RPMI7951 (cell line): ENCODE measurements at places on chromosomes 5 and 9. TPM values are rescaled to one million over a fixed set of nuclear protein-coding genes. Genes with fewer than 3 reads are reported as not detected.

DNA sequence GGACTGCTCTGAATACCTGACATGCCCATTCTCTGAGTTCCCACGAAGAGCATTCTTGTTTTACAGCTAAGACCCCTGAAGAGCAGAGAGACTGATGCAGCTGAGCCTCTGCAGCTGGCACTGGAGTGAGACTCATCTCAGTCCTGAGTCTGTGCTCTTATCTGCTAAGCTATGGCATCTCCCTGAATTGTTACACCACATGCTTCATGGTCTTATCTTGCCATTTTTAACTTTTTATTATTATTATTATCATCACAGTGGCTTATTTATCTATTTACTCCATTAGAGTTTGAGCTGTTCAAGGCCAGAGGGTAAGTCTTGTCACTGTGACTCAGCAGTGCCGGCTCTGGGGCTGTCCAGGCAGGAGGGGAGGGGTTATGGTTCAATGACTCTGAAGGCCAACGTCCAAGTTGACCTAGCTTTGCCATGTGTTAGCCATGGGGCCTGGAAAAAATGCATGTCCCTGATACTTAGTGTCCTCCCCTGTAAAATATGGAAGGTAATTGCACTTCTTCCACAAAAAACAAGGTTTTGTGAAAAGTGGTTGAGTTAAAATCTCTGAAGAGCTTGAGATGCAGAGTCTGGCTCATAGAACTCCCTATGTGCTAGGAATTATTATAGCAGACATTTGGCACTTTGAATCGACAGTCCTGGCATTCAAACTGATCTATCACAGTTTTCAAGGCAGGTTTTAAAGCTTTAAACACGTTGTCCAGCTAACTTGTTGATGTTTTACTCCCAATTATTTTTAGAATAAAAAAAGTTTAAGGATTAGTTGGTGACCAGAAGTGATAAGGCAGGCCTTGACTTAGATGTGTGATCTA lies 94.6 kb downstream of the ALDH1A1 start:
- peak; percentile 50 for DNase-seq

DNA sequence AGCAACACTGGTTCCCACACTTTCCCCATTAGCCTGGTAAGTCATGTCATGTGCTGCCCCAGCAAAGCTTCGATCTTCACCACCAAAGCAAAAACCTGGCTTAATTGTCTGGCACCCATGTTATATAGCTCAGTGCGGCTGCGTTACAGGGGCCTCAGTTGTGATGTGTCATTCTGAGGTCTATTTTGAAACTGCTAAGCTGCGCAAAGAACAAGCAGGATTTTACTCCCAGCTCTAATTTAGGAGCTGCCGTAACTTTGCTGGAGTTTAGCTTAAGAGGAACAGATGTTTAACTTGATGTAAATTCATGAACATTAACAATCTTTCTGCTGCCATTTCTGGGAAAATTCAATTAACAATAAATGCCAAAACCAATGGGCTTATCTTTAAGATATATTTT lies 274.1 kb downstream of the HSPA4 start:
- DNase-seq: no peak

RETREG1 gene
- 2.8 TPM in 2 replicates for total RNA-seq

GRCh38 chr9:97473717-97474116 lies 27.7 kb upstream of the TMOD1 start:
- peak; percentile 9 for DNase-seq

MYMK gene
- total RNA-seq: not detected in 2 replicates

GRCh38 chr5:98069876-98070512 lies 703.5 kb upstream of the RGMB start:
- peak; percentile 33 for DNase-seq

PCDHA7 gene
- 0.88 and 1.1 TPM in 2 replicates for total RNA-seq

- DNase-seq: no peak
Measured at GRCh38 chr5:157547941-157548512, 27.5 kb downstream of the ADAM19 start.

DNA sequence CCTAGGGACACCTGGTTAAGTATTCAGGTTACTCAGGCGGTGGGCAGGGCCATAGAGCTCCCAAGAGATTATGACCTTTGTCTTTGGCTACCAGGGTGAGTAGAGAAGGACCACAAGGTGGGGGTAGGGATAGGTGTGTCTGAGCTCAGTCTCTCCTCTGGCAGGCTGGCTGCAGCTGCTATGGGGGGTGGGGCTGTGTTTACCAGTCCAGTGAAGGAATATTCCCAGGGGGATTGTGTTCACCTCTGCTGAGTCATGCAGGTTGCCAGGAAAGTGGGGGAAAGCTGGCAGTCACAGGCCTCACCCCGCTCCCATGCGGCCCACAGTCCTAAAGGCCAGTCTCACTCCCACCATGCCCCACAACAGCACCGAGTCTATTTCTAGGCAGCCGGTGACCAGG lies 53.6 kb upstream of the POU5F2 start:
- no peak for DNase-seq

DNA sequence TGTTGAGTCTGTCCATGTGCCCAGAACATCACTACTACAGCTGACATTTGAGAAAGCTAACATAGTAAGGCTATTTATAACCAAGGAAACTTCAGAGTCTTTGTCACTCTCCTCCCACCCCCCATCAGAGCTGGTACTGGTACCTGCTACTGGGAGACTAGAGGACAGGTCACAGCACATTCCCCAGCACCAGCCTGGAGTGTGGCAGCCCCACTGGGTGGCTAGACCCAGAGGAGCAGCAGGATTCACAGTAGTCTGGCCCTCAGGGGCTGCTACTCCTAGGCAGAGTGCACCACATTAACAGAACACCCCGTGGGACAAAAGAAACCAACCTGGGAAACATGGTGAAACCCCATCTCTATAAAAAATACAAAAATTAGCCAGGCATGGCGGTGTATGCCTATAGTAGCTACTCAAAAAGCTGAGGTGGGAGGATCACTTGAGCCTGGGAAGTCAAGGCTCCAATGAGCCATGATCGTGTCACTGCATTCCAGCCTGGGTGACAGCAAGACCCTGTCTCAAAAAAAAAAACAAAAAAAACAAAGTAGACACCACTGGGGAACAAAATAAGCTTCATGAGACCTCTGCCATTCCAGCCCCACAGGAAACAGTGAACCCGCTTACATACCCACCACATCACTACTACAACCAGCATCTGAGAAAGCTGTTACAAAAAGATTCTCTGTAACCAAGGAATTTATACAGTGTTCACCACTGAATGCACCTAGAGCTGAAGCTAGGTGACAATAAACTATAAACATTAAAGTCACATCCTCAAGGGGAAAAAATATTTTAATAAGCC lies 26.3 kb upstream of the PTGER4 start:
- no peak for DNase-seq

- no peak for DNase-seq
Measured at GRCh38 chr5:136210259-136210658, 17.3 kb upstream of the SMIM32 start.

- DNase-seq: no peak
Measured at GRCh38 chr5:170511551-170512258, 7.9 kb downstream of the KCNIP1 start.

DNA sequence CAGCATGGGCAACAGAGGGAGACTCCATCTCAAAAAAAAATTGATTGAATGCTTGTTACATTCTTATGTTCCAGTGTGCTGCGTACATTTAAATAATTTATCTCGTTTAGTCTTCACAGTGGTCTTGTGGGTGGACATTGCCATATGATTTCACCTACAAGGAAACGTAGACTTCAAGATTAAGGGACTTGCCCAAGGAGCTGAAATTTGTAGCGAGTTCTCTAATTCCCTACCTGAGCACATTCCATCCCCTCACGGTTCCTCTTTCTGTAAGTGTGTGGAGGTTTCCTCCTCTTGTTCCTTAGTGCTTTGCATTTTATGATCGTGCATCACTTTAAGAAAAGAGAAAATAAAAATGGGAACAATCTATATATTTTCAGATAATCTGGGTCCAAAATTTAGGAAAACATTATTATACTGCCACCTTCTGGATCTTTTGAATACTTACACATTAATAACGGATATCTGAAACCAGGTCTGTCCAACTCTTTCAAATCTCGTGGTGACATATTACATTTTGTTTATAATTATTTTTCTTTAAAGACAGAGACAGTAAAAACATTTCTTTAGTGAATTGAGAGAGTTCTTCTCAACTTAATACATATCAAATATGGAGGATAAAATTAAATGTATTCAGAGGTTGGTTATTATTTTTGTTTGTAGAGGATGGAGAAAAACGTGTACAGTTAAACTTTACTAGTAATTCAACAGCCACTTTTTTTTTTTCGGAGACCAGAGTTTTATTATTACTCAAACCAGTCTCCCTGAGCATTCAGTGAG lies 29.9 kb upstream of the C7 start:
- peak; percentile 44 for DNase-seq

MRPS2 gene
- 18.1 and 25.2 TPM in 2 replicates for total RNA-seq

GRCh38 chr5:90356622-90357021 lies 52.9 kb downstream of the CETN3 start:
- DNase-seq: no peak
